Sigmoid colon (tissue), 7 donors: ENCODE measurements at places on chromosomes 16 and 17. TPM values are rescaled to one million over a fixed set of nuclear protein-coding genes. Genes with fewer than 3 reads are reported as not detected.

DNA sequence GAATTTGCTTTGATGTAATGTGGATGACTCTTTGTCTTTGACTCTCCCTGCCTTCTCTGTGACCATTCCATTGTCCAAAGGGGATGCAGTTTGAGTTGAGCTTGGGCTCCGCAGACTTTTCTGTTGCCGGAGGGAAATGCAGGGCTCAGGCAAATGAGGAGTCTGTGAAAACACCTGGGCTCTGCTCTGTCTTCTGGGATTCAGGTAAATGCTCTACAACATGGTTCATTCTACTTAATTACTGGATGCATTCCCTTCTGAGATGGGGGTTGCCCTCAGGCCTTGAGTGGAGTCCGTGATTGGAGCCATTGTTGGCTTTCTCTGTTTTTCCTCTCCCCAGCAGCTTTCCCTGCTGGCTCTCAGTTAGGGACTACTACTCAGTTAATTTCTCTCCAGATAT is 26.4 kb upstream of the SPNS2 start:
- no peak overlapping the region for H3K27ac ChIP-seq
- no peak overlapping the region for H3K4me3 ChIP-seq
- H3K27me3 ChIP-seq: no peaks in the 10 kb centered on the region

The FOXF1 gene
- total RNA-seq: 50.0 TPM

The CCL4L2 gene
- not detected for total RNA-seq

The DHRS7C gene
- total RNA-seq: not detected

The KRTAP4-5 gene
- not detected for total RNA-seq

DNA sequence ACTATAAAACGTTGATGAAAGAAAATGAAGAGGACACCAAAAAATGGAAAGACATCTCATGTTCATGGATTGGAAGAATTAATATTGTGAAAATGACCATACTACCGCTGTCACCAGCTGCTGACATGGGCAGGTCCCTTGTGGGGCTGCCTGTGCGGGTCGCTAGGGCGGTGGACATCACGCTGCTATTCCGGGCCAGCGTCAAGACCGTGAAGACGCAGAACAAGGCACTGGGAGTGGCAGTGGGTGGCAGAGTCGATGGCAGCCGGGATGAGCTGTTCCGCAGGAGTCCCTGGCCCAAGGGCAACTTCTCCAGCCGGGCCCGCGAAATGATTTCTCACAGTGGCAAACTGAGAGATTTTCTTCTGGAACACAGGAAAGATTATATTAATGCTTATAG is 48.2 kb upstream of the NSRP1 start:
- no peaks in the 10 kb centered on the region for H3K27me3 ChIP-seq
- no peak for DNase-seq
- no peaks in the 10 kb centered on the region for H3K4me1 ChIP-seq
- H3K4me3 ChIP-seq: no peak overlapping the region
- H3K36me3 ChIP-seq: no peaks in the 10 kb centered on the region
- H3K27ac ChIP-seq: no peak overlapping the region

GRCh38 chr17:19613979-19614378 is 34.6 kb upstream of the ALDH3A2 start:
- DNase-seq: no peak
- no peaks in the 10 kb centered on the region for H3K36me3 ChIP-seq
- no peaks in the 10 kb centered on the region for H3K27me3 ChIP-seq
- peaks cover 7% of the 10 kb centered on the region for H3K4me1 ChIP-seq
- H3K4me3 ChIP-seq: no peak overlapping the region

The RNF222 gene
- not detected for total RNA-seq

DNA sequence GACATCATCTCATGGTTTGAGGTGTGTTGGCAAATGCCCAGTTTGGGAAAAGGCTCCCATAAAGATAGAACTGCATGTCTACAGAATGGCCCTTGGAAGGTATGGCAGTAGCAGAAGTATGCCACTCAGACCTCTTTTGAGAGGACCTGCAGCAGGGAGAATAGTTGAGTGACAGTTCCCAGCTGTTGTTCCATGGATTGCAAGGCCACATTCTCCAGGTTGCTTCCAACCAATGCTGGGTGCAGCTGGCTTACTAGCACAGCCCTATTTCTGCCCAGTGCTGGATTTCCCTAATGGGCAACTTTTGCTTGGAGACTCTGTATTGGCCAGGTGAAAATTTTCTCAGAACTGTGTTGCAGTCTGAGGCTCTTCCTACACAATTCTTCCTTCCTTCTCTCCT is 266.2 kb downstream of the UTP18 start:
- no peaks in the 10 kb centered on the region for H3K27me3 ChIP-seq
- H3K4me1 ChIP-seq: no peaks in the 10 kb centered on the region
- H3K4me3 ChIP-seq: no peak overlapping the region
- no peak for DNase-seq

- no peak overlapping the region for H3K27ac ChIP-seq
- H3K4me1 ChIP-seq: no peaks in the 10 kb centered on the region
- H3K4me3 ChIP-seq: no peak overlapping the region
- DNase-seq: no peak
These were observed 1496.5 kb upstream of the GOT2 start for GRCh38 chr16:60230666-60231065.
